ENCODE measurements at places on chromosomes 3 and 15.

DNA sequence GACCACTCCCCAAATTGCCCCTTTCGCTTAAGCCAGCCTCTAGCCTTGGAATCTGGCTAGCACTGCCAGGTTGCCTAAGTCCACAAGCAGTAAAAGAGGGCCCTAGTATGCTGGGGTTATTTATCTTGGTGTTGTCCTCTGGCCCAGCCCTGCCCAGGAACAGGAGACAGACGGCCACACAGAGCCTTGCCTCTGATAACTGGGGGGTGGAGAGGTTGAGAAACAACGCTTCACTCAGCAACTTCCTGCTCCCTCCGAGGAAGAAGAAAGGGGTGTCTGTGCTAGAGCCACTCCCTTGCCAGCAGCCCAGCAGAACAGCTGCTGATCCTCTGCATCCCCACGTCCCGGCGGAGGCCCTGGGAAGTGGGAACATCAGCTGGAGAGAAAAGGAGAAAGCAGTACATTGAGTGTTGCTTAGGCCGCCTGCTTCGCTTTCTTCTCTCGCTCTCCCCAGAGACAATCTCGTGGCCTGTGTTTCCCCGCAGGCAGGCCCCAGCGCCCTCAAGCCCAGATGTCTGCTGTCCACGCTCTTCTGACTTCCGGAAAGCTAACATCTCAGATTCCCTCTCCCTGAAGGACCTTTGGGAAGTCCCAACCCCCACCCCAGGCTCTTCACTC lies 22.6 kb upstream of the C3orf70 start:
- DNase-seq = no peak

DNA sequence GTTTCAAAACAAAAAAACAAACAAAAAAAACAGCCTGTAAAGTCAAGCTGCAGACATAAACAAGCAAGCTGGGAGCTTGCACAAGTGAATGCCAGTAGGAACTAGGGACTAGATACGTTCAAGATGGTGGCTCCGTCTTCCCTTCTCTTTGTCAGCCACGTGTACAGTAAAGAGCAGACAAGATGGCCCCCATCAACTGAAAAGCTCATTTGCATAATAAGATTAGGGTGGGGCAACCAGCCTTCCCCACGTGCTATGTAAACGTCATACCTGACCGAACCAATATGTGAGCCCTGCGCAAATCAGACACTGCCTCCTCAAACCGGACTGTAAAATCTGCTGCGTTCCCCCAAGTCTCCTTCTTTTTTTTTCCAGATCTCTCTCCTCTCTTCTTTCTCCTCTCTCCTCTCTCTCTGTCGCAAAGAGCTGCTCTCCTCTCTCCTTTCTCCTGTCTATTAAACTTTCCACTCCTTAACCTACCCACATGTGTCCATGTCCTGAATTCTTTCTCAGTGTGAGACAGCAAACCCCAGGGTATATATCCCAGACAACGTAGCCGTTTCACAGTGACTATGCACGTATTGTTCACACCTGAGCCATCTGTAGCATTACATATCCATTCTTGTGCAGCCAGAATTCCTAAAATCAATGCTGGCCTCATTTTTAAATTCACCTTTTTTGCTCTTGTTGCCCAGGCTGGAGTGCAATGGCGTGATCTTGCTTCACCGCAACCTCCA lies 31.2 kb upstream of the FXR1 start:
- no peak for DNase-seq

DNA sequence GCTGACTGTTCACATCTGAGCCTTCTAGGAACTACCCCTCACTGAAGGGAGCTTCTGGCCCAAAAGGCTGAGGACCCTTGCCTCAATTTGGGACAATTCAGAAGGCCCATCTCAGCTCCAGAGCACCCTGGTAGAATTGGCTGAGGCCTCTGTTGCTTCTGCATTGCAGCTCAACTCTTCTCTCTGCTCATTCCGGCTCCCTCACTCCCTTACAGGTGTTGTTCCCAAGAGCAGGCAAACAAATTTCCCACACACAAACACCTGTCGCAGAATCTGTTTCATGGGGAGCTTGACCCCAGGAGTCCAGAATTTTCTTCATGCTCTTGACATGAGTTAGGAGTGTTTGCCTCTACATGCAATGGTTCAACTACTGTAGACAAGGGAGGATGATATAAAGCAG lies 78.7 kb downstream of the CRYGS start:
- no peak for DNase-seq

GRCh38 chr3:122520861-122521260 lies 6.1 kb upstream of the KPNA1 start:
- no peak for DNase-seq

DNA sequence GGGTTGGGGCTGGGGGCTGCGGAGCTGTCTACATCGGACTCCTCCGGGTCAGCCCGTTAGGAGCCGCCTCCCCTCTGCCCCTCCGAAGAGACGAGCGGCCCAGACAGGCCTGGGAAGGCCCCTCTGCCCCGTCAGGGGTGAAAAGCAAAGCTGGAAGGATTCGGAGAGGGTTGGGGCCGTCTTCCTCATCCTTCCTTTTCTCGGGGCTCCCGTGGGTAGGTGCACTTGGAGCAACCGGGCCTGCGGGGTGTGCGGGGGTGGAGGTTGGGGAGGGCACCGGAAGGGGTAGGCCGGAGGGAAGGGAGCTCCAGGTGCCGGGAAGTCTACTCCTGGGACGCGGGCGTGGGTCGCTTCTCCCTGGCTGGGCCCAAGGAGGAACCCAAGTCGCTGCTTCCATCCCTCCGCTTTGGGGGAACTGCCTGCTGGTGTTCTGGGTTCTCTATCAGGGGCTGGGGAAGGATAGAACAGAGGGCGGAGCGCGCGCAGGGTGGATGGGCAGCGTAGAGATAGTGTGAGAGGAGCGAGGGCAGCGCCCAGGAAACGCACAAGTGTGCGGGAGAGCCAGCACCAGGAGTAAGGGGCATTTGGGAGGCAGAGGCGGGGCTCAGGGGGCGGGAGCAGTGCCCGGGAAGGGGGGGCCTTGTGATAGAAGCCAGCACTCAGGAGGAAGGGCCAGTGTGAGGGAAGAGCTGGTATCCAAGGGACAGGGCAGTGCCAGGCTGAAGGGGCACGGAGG lies 590 bp downstream of the POLR2H start:
- DNase-seq = no peak

- no peak for DNase-seq
Observed at GRCh38 chr15:45102226-45102625, 11.7 kb downstream of the DUOX2 start.

- no peak for DNase-seq
Observed at GRCh38 chr15:62591842-62592838, 427.1 kb upstream of the C2CD4B start.

GRCh38 chr3:73653351-73653750 lies 28.6 kb upstream of the PDZRN3 start:
- DNase-seq = no peak

DNA sequence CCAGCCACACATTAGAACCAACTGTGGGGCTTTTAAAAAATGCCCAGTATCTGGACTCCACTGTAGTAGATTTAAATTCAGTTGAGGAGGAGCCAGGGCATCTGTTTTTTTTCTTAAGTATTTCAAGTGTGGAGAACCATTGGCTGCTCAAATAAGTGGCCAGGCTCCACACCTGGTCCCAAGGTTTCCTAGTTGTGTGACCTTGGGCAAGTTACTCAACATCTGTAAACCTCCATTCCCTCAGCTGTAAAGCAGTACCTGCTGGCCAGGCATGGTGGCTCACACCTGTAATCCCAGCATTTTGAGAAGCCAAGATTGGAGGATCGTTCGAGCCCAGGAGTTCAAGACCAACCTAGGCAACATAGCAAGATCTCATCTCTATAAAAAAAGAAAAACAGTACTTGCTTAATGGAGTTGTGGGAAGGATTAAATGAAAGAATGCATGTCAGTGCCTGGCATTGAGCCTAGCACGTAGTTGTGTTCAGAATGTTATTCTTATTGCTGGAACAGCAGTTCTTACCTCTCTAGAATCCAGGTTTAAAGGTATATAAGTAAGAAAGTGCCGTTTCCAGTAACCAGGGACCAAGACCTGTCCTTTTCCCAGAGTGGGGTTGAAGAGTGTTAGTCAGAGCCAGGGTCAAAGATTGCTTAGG lies 2.0 kb downstream of the PPP1R14D start:
- DNase-seq = no peak

GRCh38 chr3:55177749-55178148 lies 249.9 kb upstream of the LRTM1 start:
- no peak for DNase-seq

DNA sequence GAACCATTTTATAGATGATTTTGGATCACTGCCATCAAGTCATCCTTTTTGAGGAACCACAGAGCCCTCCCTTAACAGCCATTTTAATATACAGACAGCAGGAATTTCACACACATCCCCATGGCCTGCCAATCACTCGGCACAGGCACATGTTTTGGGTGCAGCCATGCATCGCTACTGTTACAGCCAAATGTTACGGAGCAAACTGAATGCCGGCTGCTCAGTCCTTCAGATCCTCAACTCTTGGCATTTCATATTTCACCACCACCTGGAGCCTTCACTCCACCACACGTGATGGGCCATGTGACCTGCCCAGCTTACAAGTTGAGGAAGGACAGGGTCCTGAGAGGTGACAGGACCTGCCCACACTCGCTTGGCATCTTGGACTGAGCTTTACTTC lies 90.8 kb downstream of the OXNAD1 start:
- no peak for DNase-seq

DNA sequence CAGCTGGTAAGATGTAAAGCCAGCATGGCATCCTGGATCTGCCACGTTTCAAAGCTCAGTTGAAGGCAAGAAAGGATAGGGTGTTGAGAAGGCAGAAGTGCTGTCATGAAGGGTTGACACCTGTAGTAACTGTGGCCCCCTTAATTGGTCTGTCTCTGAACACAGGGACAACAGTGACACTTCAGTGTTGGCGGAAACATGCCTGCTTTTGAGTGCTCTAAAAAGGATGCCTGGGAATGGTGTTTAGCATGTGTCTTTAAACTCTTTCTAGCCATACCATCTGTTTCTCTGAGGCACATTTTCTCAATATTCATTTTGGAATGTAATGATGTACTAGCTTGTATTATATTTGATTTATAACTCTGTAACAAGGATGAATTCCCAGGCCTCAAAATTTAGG lies 42.1 kb downstream of the PLS1 start:
- DNase-seq = no peak

DNA sequence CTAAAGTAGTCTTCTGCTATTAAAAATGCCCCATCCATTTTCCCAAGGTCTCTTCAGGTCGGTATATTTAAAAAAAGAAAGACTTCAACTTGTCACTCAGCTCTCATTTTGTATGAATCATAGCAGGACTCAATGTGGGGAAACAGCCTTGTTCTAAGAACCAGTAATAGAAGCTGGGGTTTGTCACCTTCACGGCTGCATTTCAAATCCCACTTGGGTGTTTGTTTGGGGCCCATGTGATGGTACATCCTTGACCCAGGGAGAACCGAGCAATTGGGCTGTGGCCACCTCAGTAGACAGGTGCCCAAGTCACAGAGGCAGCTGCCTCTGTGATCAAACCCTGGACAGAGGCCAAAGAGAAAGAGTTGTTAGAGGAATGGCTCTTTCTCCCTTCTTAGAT lies 70.3 kb upstream of the ARL8B start:
- DNase-seq = no peak

DNA sequence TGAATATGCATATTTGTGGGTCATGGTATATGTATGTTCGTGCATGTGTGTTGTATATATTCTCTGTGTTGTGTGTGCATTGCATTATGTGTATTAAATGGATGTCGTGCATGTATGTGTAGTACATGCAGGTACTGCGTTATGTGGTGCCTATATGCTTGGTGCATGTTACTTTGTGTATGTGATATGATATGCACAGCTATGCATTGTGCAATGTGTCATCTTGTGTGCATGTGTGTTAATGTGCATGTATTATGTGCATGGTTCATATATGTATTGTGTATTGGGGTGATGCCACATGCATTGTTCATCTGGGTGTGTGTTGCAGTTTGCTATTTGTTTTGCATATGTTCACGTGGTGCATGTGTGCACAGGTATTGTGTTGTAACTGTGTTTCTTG lies 2.9 kb downstream of the GALNT15 start:
- no peak for DNase-seq

DNA sequence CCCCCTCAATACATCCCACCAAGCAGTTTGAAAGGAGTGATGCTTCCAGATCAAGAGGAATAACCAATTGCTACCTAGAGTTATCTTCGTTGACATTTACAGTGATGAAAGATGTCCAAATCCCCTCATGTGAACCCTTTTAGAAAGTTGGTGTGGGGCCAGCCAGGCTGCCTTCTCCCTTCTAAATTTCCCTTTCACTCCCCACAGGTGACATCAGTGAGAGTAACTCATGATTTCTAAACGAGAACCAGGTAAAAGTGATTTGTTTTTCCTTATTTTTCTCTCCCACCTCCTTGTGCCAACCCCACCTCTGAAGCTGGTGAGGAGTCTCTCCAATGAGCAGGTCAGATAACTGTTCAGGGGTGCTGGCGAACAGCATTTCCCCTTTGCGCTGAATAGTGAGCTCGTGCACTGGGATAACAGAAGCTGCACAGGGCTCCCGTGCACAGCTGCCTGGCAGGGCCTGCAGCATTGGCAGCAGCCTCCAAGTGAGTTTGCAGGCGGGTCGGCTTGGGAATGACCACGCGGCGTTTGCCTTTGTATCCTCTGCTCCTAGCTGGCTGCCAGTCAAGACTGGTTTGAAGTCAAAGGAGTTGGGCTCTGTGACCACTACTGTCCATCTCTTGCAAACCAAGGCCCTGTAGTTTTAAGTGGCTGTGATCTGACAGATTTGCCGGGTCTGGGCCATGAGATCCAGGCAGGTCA lies 70.2 kb upstream of the CORO2B start:
- no peak for DNase-seq

GRCh38 chr15:99454107-99454809 lies 111.5 kb upstream of the MEF2A start:
- DNase-seq = no peak

DNA sequence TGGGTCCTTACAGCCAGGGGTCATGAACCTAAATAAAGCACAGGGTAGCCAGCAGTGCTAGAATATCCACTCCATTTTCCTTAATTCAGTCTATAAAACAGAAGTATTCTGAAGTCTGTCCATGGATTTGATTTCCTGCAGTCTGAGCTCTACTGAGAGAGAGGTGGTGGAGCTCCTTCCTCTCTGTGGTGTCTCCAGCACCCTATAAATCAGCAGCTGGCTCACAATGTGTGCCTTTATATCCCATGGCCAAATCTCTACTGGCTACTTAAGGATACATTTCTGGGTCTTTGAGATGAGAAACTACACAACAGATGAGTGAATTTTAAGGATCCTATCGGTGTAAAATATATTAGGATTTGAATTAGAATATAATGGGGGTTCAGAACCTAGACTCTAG lies 339.9 kb upstream of the RBMS3 start:
- no peak for DNase-seq

GRCh38 chr3:140378571-140379340 lies 299.1 kb upstream of the TRIM42 start:
- DNase-seq = no peak

DNA sequence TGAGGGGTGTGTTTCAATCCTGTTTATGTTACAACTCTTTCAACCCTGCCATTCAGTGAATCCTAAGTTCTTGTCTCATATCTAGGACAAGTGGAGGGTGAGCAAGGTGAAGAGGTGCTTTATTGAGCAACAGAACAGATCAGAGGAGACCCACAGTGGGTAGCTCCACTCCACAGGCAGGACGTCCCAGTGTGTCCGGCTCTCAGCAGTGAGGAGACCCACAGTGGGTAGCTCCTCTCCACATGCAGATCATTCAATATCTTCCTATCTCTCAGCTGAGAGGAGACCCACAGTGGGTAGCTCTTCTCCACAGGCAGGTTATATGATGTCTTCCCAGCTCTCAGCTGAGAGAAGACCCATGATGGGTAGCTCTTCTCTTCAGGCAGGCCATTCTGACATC lies 556.7 kb downstream of the SI start:
- DNase-seq = no peak

GRCh38 chr3:147130461-147130860 lies 275.9 kb downstream of the ZIC4 start:
- DNase-seq = no peak
